ENCODE measurements at places on chromosomes 2 and 18. TPM values are rescaled to one million over a fixed set of nuclear protein-coding genes. Genes with fewer than 3 reads are reported as not detected.

Gene TTR
- total RNA-seq, result not detected

Gene RAB27B
- total RNA-seq, result 12.7 TPM

Gene COL4A4
- total RNA-seq, result 6.0 TPM

Gene C2orf92
- 11.2 TPM for total RNA-seq

Gene TIGD1
- 12.7 TPM for total RNA-seq

Gene ARHGAP25
- not detected for total RNA-seq

Gene NR4A2
- total RNA-seq, result 2.3 TPM

Gene CTDSP1
- total RNA-seq, result 69.6 TPM

Gene TMEM178A
- 2.9 TPM for total RNA-seq

Gene GALNT14
- total RNA-seq, result 3.1 TPM

Gene GPC1
- total RNA-seq, result 302 TPM

Gene AFTPH
- 40.5 TPM for total RNA-seq

- no peak overlapping the region for H3K27ac ChIP-seq
- H3K4me1 ChIP-seq, result no peaks in the 10 kb centered on the region
- H3K36me3 ChIP-seq, result no peaks in the 10 kb centered on the region
- H3K4me3 ChIP-seq, result no peak overlapping the region
- no peak for DNase-seq
- no peaks in the 10 kb centered on the region for H3K27me3 ChIP-seq
Observed at GRCh38 chr2:219636941-219637841, 9.8 kb downstream of the SLC4A3 start.

DNA sequence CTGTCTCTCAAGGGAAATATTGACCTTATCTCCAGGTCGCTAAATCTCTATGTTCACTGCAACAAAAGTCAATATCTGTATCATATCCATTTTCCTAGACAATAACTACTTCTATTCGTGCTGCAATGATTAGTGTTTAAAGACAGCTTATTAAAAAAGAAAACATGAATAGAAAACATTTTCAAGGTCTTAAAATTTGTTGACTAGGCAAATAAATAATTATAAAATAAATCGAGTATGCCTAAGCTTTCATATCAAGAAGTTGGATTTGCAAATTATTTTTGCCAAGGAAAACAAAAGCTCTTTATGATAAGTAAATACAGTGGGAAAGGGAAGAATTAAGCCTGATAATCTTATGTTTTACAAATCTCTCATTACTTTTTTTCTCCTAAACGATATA, 428.5 kb downstream of the NUP35 start:
- no peak overlapping the region for H3K27ac ChIP-seq
- H3K4me3 ChIP-seq, result no peak overlapping the region
- no peaks in the 10 kb centered on the region for H3K27me3 ChIP-seq
- H3K4me1 ChIP-seq, result no peaks in the 10 kb centered on the region
- no peaks in the 10 kb centered on the region for H3K36me3 ChIP-seq

DNA sequence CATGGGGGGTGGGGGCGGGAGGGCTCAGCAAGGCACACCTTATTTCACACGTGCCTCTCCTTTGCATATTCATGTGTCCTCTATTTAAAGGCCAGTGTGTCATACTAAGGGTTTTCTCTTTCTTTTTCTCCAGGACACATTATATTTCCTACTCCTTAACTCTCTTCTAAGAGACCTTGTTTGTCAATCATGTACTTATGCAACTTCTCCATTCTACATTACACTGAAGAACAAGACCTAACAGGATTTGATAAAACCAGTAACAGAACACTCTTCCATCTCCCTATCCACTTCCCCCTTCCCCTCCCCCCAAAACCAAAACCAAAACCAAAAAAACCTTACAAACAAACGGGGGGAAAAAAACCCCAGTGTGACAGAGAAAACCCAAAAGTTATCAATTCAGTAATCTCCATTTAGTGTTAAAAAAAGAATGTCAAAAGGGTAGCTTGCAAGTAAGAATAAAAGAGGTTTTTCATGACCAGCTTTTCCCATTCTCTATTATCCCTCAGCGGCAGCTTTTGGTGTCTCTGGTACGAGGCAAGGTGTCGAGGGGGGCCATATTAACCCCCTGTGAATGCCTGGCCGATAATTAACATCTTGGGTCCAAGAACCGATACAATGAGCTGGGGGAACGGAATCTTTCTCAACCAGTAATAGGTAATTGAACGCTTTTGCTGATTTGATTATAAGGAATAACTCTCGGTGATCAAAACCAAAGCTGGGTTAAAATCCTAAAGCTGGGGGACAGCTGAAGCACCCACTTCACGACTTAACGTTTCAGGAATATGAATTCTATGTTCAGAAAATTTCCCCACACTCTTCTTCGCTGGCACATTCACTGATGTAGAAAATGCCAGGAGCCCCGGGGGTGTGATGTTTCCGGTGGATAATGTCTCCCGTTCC, 191.0 kb upstream of the TCF4 start:
- no peaks in the 10 kb centered on the region for H3K27me3 ChIP-seq
- H3K4me3 ChIP-seq, result no peak overlapping the region
- no peak for DNase-seq

DNA sequence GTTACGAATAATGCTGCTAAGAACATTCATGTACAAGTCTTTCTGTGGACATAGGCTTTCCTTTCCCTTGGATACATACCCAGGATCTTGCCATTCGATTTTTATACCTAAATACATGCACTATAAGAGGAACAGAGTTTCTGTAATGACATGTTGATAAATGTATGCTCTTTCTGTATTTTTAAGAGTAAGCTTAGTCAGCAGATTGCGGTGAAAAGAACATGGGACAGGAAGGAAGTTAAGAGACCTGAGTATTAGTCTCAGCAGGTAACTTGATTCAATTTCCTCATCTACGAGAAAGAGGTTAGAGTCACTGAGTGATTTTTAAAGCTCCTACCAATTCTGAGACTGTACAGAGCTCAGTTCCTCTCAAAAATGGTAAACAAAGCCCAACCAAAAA, 2.6 kb upstream of the TLK1 start:
- H3K36me3 ChIP-seq, result no peaks in the 10 kb centered on the region
- 0 out of 2 replicates have a peak overlapping the region, but pooled peaks have one; percentile 5 for H3K27ac ChIP-seq
- peaks cover 56% of the 10 kb centered on the region for H3K4me1 ChIP-seq
- H3K27me3 ChIP-seq, result no peaks in the 10 kb centered on the region
- no peak for DNase-seq
- H3K4me3 ChIP-seq, result no peak overlapping the region

GRCh38 chr2:11795590-11795989, 49.2 kb downstream of the LPIN1 start:
- no peaks in the 10 kb centered on the region for H3K4me1 ChIP-seq
- DNase-seq, result no peak
- peaks cover 23% of the 10 kb centered on the region for H3K36me3 ChIP-seq
- H3K27me3 ChIP-seq, result no peaks in the 10 kb centered on the region
- no peak overlapping the region for H3K4me3 ChIP-seq

DNA sequence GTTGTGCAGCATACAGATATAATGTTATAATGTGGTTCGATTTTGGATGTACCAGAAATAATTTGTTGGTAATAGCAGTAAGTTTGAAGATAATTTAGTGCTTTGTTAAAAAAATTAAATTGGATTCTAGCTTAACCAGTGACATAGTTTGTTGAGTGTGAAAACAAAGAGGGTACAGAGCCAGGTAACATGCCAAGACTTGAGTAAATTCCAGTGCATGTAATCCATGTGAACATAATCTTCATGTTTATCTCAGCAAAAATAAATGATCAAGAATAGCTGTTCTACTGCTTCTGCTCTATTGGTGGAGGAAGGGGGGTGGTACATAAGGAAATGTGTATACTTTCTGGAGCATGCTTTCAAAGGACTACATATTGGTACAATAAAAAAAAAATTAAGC, 165.8 kb downstream of the DNAH7 start:
- H3K36me3 ChIP-seq, result no peaks in the 10 kb centered on the region
- no peaks in the 10 kb centered on the region for H3K4me1 ChIP-seq
- no peak overlapping the region for H3K27ac ChIP-seq
- H3K27me3 ChIP-seq, result no peaks in the 10 kb centered on the region
- H3K4me3 ChIP-seq, result no peak overlapping the region

DNA sequence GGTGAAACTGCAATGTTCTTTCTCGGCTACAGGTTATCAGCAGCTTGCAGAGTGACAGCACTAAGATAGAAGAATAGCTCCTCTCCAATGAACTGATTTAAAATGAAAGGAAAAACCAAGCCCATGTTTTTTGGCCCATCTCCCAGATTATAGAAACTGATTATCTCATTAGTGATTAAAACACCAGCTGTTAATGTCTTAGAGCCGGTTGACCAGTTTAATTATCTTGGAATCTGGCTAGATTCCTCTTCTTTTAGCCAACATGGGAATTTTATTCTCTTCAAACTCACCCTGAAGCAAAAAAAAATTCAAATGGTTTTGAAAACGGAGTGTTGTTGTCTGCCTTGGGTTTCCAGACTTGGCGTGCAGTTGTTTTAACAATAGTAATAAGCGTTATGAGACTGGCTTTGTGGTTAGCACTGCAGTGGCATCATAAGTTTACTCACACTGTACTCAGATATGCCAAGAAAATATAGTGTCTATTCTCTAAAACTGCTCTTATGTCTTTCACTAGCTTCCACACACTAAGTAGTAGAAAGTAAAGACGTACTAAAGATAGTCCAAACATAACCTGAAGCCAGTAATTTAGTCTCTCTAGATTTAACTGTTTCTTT, 665.3 kb downstream of the STK39 start:
- no peak for DNase-seq
- no peak overlapping the region for H3K4me3 ChIP-seq
- H3K27ac ChIP-seq, result no peak overlapping the region
- H3K27me3 ChIP-seq, result no peaks in the 10 kb centered on the region

GRCh38 chr2:234368861-234369261, 128.0 kb downstream of the ARL4C start:
- peaks cover 96% of the 10 kb centered on the region for H3K4me1 ChIP-seq
- H3K4me3 ChIP-seq, result no peak overlapping the region
- peak overlapping the region; percentile 78 for H3K27ac ChIP-seq
- no peaks in the 10 kb centered on the region for H3K36me3 ChIP-seq

GRCh38 chr2:10252661-10253060, 50.0 kb upstream of the HPCAL1 start:
- H3K36me3 ChIP-seq, result no peaks in the 10 kb centered on the region
- no peaks in the 10 kb centered on the region for H3K27me3 ChIP-seq
- H3K4me3 ChIP-seq, result no peak overlapping the region
- peaks cover 15% of the 10 kb centered on the region for H3K4me1 ChIP-seq

- H3K27me3 ChIP-seq, result no peaks in the 10 kb centered on the region
- no peak overlapping the region for H3K27ac ChIP-seq
- no peak overlapping the region for H3K4me3 ChIP-seq
- no peaks in the 10 kb centered on the region for H3K4me1 ChIP-seq
- no peak for DNase-seq
- H3K36me3 ChIP-seq, result no peaks in the 10 kb centered on the region
Observed at GRCh38 chr2:205187731-205188130, 494.6 kb upstream of the NRP2 start.

- H3K36me3 ChIP-seq, result peaks cover 12% of the 10 kb centered on the region
- H3K27me3 ChIP-seq, result no peaks in the 10 kb centered on the region
- H3K4me3 ChIP-seq, result peak overlapping the region; percentile 68
- DNase-seq, result peak; percentile 47
- H3K4me1 ChIP-seq, result peaks cover 47% of the 10 kb centered on the region
Observed at GRCh38 chr2:201116959-201117734, 1.2 kb downstream of the CFLAR start.

DNA sequence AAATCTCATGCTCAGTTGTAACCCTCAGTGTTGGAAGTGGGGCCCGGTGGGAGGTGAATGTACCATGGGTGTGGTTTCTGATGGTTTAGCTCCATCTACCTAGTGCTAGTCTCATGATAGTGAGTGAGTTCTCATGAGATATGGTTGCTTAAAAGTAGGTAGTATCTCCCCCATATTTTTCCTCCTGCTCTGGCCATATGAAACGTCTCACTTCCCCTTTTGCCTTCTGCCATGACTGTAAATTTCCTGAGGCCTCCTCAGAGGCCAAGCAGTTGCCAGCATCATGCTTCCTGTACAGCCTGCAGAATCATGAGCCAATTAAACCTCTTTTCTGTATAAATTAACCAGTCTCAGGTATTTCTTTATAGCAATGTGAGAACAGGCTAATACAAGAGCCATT, 62.8 kb upstream of the RNF152 start:
- H3K27me3 ChIP-seq, result no peaks in the 10 kb centered on the region
- H3K4me3 ChIP-seq, result no peak overlapping the region
- H3K4me1 ChIP-seq, result no peaks in the 10 kb centered on the region
- H3K36me3 ChIP-seq, result no peaks in the 10 kb centered on the region
- no peak for DNase-seq

DNA sequence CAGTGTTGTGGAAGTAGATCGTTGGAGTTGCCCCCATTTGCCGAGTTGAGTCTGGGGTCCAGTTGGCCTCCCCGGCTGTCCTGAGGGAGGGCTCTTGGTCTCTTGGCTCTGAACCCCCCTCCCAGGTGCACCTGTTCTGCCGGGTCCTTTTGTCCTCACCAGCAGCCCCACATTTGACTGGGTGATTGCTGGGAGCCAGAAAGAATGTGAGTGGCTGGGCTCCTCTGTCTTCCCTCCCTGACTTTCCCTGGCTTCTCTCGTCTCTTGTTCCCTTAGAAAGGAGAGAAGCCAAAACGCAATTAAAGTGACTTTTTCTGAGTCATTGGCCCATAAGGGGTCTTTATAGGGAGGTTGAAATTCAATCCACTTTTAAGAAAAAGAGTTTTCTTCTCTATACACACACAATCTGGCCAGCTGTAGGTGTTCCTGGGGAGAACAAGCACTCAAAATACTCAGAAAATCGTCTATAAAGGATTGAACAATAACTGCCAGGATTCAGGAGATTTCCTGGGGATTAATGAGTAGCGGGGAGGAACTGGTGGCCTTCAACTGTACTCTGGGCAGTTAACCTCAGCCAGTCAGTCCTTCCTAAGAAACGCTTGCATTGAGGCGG, 131.0 kb downstream of the TMEM182 start:
- 0 out of 2 replicates have a peak, but pooled peaks cover 3% of the 10 kb centered on the region for H3K4me1 ChIP-seq
- no peak overlapping the region for H3K4me3 ChIP-seq
- no peaks in the 10 kb centered on the region for H3K27me3 ChIP-seq

DNA sequence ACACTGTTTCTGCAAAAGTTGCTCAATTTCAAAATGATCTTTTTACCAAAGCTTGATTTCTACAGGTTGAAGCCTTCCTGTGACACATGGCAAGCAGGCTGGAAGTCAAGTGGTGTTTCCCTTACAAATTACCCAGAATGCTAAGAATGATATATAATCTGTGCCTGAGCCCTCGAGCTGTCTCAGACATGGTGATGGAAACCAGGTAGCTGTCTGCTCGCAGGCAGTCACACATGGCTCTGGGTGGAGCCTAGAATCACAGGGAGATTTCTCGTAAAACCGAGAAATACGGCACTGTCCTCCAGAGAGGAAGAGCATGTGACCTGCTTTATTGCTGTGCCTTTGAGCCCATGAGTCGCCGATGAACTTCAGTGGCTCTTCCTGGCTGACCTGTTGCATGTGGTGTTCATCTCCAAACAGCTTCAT, 392.9 kb downstream of the ZNF521 start:
- DNase-seq, result no peak
- no peaks in the 10 kb centered on the region for H3K27me3 ChIP-seq
- no peak overlapping the region for H3K27ac ChIP-seq
- no peak overlapping the region for H3K4me3 ChIP-seq
- H3K4me1 ChIP-seq, result no peaks in the 10 kb centered on the region
- no peaks in the 10 kb centered on the region for H3K36me3 ChIP-seq

DNA sequence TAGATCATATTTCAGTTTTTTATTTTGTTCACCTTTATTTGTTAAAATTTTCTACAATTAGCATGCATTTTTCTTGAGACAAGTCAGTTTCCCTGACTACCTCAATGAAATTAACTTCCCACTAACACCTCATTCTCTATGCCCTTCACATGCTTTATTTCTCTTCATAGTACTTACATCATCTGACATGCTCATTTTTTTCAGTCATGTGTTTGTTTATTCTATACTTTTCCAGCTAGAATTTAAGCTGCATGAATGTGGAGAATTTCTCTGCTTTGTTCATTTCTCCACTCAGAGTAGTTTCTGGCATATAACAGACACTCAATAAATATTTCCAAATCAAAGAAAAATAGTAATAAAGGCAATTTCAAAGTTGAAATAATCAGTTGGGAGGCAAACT, 78.9 kb upstream of the SCN7A start:
- no peaks in the 10 kb centered on the region for H3K4me1 ChIP-seq
- H3K4me3 ChIP-seq, result no peak overlapping the region
- DNase-seq, result no peak
- H3K36me3 ChIP-seq, result no peaks in the 10 kb centered on the region
- no peak overlapping the region for H3K27ac ChIP-seq

Measured in PC-9 (cell line).